ENCODE measurements at places on chromosomes 7 and 10.

GRCh38 chr7:130008941-130009847 is 42.0 kb downstream of the ZC3HC1 start:
- DNase-seq: no peak

DNA sequence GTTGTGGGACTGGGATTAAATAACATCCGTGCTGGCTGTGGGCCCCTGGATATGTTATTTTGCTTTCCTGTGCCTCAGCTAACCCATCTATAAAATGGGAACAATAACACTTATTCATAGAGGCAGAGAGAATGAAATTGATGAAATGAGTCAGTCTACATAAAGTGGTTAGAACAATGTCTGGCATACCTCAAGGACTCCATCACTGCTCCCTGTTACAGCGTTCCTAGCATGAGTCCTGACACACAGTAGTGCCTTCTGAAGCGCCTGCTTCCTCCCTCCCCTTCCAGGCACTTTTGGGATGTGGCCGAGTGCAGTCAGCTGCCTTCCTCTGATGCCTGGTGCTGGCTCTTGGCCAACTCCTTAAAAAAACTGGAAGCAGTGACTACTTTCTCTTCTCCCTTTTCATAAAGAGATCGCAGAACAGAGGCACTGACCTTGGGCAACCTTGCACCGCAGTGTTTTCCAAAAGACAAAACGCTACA is 108.4 kb upstream of the ZMIZ1 start:
- no peak for DNase-seq

DNA sequence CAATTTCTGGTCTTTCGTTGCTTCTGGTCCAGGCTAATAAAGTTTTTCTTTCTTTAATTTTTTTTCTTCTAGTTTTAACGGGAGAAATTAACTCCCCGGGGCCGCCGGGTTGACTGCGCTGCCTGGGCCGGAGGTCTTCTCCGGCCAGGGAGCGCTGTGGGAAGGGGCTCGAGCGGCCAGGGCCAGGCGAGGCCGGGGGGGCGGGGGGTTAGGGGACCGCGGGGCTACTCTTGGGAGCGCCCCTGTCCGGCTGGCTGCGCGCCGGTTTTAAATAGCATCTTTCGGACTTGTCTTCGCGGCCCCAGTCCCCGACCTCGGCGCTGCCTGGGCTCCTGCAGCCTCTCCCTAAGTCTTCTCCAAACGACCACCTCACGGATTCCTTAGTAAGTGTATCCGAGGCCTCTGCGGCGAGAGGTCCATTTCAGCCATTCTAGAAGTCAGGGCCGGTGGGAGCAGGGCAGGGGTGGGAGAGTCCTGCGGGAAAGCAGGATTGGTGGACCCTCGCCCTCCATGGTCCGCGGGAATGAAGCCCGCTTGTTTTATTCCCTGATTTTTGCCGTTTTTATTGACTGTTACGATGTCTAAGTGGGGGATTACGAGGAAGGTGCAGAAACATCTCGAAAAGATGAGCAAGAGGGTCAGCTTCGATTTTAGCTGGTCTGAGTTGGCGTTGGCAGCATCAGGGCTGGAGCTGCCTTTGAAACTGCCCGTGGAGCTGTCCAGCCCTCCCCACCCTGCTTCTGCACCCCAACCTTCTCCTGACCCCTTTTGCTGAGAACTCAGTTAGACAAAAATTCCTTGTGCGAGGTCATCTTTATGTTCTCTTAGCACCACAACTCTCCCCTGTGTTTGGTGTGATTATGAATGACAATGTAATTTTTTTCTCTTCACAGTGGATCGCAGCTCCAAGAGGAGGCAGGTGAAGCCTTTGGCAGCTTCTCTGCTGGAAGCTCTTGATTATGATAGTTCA is 555 bp downstream of the PHF14 start:
- no peak for DNase-seq

DNA sequence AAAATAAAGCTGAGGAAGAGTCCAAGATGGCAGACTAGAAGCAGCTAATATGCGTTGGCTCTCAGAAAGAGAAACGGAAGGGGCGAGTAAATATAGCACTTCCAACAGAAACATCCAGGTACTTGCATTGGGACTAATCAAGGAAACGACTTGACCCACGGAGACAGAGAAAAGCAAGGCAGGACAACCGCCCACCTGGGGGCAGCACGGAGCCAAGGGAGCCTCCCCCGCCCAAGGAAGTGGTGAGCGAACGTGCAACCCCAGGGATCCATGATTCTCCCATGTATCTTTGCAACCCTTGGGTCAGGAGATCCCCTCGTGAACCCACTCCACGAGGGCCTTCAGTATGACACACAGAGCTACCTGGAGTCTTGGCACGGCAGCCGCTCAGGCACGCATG is 45.4 kb upstream of the GRM3 start:
- no peak for DNase-seq

GRCh38 chr10:69377933-69378332 is 38.8 kb downstream of the TACR2 start:
- DNase-seq: no peak

GRCh38 chr7:139124084-139124914 is 14.8 kb upstream of the ZC3HAV1 start:
- no peak for DNase-seq

GRCh38 chr7:116271963-116272886 is 61.9 kb downstream of the TES start:
- DNase-seq: no peak

DNA sequence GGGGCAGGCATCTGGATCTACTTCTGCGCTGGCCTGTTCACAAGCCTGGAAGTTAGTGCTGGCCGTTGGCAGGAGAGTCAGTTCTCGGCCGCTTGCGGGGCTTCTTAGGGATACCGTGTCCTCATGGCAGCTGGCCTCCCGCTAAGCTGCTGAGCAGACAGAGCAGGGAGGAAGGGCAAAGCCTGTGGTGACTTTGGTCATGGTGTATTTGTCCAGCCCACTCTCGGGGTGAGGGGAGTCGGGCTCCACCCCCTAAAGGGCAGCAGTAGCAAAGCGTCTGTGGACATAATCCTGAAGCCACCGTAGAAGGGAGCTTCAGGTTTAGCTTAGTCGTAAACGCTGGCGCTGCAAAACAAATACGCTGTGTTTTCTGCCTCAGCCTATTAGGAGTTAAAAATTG is 12.2 kb downstream of the UBE3C start:
- DNase-seq: no peak

DNA sequence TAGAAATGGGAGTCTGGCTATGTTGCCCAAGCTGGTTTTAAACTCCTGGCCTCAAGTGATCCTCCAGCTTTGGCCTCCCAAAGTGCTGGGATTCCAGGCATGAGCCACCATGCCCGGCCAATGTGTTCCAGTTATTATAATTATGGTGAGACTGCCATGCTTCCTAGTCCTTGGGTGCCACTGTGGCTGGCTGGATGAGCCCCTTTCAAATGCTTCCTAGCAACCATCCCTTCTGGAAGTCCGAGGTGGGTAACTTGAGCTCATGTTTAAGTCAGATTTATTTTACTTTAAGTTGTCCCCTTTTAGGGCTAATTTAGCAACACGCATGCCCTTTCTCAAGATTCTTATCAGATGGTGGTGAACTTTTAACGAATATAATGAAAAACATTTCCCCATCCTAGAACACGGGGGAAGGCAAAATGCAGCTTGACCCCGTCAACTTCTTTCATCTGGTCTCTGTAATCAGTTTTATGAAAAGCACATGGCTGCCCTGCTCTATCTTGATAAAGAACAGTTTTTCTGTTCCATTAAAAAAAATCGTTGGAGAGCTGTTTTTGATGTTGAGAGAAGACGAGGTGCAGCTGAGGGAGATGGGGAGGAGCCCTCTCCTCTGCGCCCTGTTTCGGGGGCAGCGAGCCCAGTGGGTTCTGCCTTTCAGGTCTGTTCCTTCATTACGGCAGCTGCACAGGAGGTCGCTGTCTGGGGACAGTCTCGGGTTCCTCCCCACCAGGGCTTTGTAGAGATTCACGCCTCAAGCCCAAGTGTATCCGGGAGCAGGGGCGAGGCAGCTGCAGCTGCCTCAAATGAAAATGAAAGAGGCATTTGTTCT is 61.0 kb upstream of the MKI67 start:
- DNase-seq: no peak

DNA sequence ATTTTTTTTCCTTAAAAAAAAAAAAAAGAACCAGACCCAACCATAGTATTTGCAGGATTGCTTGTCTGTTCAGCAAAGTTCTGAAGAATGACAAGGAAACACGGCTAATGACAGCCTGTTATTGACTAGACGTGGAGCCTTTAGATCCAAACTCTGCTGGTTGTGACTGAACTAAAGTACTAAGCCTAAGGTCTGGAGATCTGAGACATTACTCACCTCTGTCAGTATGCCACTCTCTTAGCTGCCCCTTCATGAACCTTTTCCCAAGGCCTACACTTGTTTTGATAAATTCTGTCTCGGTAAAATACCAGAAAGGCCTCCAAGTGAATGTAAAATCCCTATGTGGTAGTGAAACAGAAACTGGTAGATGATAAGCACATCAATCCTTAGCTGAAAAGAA is 101.0 kb downstream of the CABCOCO1 start:
- no peak for DNase-seq

Measured in NCI-H1417 treated with DMSO at 0.1 percent for 48 hours (cell line).